ENCODE measurements at places on chromosomes 6 and 20. TPM values are rescaled to one million over a fixed set of nuclear protein-coding genes. Genes with fewer than 3 reads are reported as not detected.

Gene MOXD1
- not detected for polyA plus RNA-seq

Gene GJA10
- polyA plus RNA-seq, result not detected

Gene PNRC1
- polyA plus RNA-seq, result 516 TPM

Gene BMP7
- not detected for polyA plus RNA-seq

Gene SLC22A23
- polyA plus RNA-seq, result 3.4 TPM

Gene ACTL10
- polyA plus RNA-seq, result 1.7 TPM

Gene SIRPD
- not detected for polyA plus RNA-seq

Gene HEY2
- polyA plus RNA-seq, result 0.20 TPM

Gene C20orf144
- not detected for polyA plus RNA-seq

Gene FGD2
- polyA plus RNA-seq, result not detected

Gene EPB41L1
- polyA plus RNA-seq, result not detected

Gene IL20RA
- not detected for polyA plus RNA-seq
